Adrenal gland (tissue), 19 donors: ENCODE measurements at places on chromosomes 5 and 9.

- no peak for DNase-seq
Observed at GRCh38 chr9:7405924-7406604, 393.5 kb downstream of the DMAC1 start.

GRCh38 chr5:68435611-68436010, 220.1 kb downstream of the PIK3R1 start:
- DNase-seq, result no peak

- no peak for DNase-seq
Observed at GRCh38 chr5:145764325-145764724, 70.8 kb downstream of the PRELID2 start.

DNA sequence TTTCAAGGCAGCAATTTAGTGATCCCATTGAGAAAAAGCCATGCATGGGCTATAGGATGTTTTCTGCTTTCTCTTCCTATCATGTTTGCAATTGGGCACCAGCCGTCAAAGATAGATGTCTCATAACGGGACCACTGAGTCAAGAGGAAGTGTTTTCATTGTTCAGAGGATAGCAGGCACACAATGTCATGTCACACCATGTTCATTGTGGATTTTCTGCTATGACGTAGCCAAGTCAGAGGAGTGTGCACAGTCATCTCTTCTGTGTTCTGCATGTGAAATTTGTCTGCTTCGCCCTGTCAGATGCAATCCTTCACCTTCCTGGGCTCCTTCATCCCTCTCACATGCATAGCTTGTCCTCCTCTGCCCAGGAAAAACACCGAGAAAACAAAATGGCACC, 106.0 kb downstream of the CD180 start:
- DNase-seq, result no peak

DNA sequence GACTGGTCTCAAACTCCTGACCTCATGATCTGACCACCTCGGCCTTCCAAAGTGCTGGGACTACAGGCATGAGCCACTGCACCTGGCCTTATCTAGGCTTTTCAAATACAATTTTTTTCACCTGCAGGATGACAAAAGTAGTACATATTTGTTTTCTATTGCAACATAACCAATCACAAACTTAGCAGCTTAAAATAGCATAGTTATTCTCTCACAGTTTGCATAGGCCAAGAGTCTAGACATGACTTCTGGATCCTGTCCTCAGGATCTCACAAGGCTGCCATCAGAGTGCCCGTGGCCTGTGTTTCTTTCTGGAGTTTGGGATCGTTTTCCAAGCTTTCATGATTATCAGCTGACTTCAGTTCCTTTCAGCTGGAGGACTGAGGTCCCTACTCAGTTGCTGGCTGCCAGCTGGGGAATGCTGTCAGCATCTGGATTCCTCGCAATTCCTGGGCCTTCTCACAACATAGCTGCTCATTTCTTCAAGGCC, 348.9 kb downstream of the ARHGEF28 start:
- DNase-seq, result no peak

DNA sequence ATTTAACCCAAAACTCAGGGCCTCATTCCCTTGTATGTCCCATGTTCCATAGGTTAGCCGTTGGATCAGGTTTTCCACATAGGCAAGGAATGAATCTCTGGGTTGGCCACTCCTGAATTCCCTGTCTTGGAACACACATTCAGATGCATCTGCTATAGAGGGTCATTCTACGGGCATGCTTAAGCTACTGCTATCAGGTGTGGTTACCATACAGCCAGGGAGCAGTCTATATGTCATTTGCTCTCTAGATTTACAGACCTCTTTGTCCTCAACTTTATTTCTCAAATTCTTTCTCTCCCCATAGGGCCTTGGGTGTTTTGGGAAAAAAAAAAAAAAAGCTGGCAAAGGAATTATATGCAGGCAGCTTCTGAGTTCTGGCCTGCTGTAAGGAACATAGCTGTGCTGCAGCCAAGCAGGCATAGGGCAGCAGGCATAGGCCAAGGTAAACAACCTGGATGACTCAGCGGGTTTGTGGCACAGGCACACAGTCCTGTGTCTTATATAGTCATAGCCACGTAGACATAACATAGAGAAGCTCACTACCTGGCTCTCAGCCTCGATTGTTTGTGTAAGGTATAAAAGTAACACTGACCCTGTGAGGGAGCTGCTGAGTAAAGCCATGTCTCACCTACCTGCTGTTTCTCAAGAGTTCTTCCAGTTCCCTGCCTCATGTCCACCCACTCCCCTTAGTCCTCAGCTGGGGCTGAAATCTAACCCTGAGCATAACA, 141.5 kb downstream of the OSTF1 start:
- peak; percentile 16 for DNase-seq

GRCh38 chr5:10630126-10630525, 66.3 kb downstream of the ANKRD33B start:
- no peak for DNase-seq

DNA sequence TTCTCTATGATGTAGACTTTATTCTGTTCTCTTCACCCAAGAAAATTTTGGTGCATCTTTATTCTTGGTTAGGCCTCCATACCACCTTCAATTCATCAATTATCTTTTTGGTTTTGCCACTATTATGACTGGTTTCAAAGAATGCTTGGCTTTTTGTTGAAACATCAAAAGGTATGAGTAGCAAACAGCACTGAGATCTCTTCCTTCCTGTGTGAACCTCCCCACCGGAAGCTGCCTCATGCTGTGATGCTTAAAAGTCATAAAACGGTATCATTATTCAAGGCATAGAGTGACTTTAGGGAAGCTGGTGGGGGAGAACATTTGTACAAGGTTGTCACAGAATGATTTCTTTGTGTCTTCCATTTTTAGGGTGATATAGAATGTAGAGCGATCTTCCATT, 70.6 kb downstream of the IQGAP2 start:
- no peak for DNase-seq

DNA sequence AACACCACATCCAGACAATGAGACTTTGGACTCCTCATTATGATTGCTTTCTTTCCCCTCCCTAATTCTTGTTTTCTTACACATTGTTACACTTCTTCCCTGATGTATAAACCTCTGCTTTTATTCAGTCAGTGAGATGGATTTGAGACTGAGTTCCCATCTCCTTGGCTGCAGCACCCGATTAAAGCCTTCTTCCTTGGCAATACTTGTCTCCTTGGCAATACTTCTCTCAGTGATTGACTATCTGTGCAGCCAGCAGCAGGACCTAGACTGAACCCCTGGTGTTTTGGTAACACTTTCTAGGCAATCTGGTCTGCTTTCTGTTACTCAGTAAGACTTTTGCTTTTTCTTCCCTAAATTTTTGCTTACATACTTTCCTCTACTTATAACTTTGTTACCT, 492.8 kb upstream of the SMC2 start:
- DNase-seq, result no peak

GRCh38 chr9:133514460-133515239, 10.1 kb downstream of the MYMK start:
- DNase-seq, result peak; percentile 47

DNA sequence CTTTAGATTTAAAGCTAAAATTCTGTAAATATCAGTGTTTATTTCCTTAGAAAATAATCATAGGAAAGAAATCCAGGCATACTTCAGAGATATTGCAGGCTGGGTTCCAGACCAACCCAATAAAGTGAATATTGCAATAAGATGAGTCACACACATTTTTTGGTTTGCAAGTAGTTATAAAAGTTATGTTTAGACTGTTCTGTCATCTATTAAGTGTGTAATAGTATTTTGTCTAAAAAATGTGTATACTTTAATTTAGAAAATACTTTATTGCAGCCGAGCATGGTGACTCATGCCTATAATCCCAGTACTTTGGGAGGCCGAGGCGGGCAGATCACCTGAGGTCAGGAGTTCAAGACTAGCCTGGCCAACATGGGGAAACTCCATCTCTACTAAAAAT, 6.9 kb upstream of the RIC1 start:
- DNase-seq, result no peak

DNA sequence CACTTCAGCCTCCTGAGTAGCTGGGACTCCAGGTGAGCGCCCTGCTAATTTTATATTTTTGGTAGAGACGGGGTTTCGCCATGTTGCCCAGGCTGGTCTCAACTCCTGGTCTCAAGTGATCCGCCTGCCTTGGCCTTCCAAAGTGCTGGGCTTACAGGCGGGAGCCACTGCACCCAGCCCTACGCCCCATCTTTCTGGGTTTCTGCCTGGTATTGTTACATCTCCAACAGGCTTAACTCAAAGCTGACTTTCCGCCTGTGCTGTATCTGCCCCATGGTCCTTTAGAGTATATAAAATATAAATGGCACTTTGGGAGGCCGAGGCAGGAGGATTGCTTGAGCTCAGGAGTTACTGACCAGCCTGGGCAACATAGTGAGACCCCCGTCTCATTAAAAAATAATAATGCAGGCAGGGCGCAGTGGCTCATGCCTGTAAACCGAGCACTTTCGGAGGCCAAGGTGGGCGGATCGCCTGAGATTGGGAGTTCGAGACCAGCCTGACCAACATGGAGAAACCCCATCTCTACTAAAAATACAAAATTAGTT, 36.5 kb upstream of the GLDC start:
- no peak for DNase-seq

DNA sequence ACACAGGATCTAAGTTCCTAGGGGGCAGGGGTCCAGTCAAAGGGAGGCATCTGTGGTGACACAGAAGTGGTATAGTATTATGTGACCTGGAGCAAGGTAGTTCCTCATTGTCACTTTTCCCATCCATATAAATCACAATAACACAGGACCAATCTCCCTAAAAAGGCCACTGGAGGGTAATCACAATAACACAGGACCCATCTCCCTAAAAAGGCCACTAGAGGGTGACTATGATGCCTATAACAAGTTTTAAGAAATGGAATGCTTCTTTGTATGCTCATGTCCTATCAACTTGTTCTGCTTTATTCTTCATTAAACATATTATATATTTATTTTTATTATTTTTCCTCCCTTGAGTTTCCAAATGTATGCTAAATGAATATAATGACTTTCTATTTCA, 254.6 kb downstream of the ASTN2 start:
- DNase-seq, result no peak

- DNase-seq, result peak; percentile 82
Observed at GRCh38 chr9:92138157-92138959, 23.1 kb upstream of the SPTLC1 start.
